SK-N-MC (cell line): ENCODE measurements at places on chromosomes 16 and 17.

DNA sequence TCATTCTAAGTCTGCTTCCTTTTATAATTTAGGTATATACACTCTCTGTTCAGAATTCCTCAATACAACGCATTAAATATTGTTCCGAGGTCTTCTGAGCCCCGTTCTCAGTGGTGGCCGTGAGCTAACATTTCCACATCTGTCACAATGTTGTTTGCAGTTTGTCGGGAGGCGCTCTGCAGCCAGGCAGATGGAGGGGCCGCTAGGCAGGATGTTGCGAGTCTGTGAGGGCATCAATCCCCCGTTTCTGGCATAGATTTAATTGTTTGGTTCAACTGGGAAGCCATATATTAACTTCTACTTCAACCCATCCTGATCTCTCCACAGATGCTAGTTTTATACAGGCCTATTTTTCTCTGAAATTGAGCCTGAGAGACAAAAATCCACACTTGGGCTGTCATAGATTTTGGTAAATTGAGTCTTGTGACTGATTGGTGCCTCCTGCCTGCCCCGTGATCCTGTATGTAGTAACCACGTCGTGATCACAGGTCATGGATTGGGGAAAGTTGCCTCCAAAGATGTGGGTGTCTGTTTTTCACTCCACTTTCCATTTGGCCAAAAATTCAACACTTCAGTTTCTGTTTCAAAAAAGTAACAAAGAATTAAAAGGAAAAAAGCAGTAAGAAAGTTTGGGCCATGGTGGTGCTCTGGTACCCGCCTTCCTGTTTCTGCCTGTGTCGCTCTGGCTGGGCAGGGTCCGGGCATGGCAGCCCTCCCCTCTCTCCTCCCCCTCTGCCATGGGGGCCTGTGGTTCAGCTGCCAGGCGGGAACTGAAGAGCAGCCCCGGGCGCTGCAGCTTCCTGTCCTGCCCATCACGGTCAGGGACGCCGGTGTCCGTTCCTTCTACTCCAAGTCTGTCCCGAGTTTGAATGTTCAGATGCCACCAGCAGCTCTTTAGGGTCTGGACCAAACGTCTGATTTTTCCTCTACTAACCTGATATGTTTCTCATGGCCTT, 41.5 kb downstream of the RPTOR start:
- DNase-seq = no peak

DNA sequence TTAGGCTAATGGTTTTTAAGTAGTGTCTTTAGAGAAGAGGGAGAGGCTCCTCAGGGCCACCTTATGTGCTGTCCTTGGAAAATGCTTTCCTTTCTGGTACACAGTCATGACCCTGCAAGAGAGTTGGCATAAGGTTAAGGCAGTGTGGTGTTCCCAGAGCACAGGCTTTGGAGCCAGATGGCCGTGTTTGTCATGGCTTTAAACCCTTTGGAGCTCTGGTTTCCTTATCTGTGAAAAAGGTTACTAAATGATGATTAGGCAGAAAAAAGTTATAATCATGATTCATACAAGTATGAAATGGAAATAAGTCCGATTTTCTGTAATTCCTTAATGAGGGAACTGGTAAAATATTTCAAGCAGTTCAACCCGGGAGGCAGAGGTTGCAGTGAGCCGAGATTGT, 13.2 kb downstream of the UTP4 start:
- DNase-seq = no peak

DNA sequence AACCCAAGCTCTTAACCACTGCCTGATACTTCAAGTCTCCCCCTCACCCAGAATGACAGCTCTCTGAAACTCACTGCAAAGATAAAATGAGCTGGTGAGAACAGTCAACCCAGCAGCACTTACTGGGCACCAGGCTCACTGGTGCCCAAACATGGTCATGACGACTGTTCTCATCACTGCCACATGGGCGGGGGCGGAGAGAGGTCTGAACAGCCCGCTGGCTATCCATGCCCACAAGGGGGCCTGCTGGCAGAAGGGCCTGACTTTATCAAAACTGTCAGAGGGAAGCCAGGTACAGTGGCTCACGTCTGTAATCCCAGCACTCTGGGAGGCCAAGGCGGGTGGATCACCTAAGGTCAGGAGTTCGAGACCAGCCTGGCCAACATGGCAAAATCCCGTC, 4.0 kb downstream of the MYBBP1A start:
- DNase-seq = no peak

- DNase-seq = no peak
These were observed 11.2 kb downstream of the GALK1 start for GRCh38 chr17:75753514-75754377.

GRCh38 chr17:60941028-60941427, 263.4 kb downstream of the BCAS3 start:
- no peak for DNase-seq

DNA sequence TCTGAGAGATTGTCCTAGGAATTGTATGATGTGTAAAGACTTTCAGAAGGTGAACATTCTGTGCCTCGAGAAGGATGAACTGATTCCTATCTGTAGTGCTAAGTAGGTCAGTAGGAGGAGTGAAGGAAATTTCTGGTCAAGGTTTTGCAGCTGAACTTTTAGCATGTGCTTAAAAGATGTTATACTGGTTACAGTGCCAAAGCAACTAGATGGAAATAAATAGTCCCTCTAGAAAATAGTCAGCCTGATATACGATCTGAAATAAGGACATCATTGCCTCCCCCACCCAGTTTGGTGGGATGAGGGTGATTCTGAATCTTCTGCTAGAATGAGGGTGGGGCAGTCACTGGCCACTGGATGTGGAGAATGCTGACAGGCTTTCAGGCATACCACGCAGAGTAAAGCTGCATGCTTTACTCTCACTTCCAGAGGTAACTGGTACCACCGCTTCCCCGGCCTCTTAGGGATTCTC, 57.2 kb upstream of the VPS4A start:
- no peak for DNase-seq

- DNase-seq = no peak
These were observed 113.7 kb downstream of the IRX5 start for GRCh38 chr16:55044201-55044975.

- DNase-seq = no peak
These were observed 2289.3 kb downstream of the TP53TG3F start for GRCh38 chr16:35748621-35749252.

DNA sequence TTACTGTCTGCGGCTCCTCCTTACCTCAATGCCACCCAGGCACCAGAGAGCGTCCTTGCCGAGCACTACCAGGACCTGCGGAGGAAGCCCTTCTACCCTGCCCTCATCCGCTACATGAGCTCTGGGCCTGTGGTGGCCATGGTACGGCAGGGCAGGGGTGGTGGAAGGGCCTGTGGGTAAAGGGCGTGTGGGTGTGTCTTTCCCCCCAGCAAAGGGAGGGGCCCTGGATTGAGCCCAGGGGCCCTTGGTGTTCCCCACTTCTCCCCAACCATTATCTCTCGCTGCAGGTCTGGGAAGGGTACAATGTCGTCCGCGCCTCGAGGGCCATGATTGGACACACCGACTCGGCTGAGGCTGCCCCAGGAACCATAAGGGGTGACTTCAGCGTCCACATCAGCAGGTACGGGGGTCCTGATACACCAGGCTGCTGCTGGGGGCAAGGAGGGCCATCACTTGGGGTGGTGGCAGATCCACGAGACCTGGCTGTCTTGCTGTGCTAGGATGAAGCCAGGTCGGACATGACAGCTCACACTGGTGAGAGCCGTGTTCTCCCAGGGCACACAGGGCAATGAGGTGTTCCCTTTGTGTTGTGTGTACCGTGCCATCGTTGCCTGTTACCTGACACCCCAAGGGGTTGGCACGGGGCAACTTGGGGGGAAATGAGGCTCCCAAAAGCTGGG, 2.2 kb upstream of the DECR2 start:
- DNase-seq = no peak

DNA sequence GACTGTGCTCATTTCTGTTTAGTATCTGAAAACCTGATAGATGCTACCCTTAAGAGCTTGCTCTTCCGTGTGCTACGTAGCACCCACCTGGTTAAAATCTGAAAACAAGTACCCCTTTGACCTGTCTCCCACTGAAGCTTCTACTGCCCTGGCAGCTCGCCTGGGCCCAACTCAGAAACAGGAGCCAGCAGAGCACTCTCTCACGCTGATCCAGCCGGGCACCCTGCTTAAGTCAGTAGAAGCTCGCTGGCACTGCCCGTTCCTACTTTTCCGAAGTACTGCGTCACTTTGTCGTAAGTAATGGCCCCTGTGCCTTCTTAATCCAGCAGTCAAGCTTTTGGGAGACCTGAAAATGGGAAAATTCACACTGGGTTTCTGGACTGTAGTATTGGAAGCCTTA, 18.9 kb downstream of the NTAN1 start:
- DNase-seq = no peak

DNA sequence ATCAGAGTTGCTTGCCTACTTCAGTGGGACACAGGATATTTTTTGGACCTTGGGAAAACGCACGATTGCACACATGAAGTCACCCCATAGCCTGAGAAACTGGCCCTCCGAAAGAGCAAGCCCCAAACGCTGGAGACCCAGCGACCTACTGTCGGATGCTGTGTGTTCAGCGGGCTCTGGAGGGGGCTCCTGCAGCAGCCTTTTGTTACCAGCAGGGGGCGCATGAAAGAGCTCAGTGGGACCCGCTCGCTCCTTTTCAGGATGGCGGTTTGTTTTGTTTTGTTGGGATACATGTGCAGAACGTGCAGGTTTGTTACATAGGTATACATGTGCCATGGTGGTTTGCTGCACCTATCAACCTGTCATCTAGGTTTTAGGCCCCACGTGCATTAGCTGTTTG, 28.4 kb downstream of the MYH3 start:
- no peak for DNase-seq

DNA sequence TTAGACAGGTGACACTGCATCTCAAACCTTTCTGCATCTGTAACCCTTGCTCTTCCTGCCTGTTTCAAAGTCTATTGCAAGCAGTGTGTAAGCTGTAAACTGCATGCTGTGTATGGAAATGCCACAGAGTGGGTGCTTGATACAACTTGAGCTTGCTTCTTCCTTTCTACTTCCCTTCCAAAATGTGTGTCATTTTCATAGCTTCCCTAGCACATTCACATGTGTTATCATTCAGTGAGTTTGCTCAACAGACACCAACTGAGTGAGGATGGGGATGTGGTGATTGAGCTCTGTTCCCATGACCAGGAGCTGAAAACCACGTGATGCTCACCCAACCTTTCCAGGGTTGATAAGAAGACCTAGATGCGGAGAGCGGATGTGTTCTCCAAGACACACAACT, 111.1 kb downstream of the VAT1L start:
- no peak for DNase-seq

DNA sequence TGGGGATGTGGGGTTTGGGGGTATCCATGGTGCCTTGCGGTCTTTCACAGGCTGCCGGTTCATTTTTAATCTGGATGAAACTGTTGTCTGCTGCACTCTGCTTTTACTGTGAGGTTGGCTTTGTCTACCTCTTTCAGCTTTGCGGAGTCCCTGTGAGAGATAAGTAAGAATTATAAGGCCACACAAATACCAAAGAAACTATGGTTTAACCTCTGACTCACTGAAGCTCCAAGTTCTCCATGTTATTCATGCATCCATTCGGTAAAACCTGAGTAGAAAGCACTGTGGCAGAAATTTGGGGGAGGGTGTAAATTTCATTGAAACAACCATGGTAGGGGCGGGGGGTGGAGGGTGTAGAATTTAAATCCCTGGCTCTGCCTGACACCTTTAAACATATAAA, 30.5 kb downstream of the KIAA0753 start:
- DNase-seq = no peak

DNA sequence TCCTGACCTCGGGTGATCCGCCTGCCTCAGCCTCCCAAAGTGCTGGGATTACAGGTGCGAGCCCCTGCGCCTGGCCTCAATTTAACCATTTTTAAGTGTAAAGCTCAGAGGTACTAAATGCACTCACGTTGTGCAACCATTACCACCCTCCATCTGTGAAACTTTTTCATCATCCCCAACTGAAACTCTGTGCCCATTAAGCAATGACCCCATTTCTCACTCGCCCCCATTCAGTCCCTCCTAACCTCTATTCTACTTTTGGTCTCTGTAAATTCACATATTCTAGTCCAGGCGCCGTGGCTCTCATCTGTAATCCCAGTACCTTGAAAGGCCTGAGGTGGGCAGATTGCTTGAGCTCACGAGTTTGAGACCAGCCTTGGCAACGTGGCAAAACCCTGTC, 8.3 kb upstream of the SPNS3 start:
- DNase-seq = no peak

- no peak for DNase-seq
These were observed 21.4 kb downstream of the NF1 start for GRCh38 chr17:31116167-31116566.

DNA sequence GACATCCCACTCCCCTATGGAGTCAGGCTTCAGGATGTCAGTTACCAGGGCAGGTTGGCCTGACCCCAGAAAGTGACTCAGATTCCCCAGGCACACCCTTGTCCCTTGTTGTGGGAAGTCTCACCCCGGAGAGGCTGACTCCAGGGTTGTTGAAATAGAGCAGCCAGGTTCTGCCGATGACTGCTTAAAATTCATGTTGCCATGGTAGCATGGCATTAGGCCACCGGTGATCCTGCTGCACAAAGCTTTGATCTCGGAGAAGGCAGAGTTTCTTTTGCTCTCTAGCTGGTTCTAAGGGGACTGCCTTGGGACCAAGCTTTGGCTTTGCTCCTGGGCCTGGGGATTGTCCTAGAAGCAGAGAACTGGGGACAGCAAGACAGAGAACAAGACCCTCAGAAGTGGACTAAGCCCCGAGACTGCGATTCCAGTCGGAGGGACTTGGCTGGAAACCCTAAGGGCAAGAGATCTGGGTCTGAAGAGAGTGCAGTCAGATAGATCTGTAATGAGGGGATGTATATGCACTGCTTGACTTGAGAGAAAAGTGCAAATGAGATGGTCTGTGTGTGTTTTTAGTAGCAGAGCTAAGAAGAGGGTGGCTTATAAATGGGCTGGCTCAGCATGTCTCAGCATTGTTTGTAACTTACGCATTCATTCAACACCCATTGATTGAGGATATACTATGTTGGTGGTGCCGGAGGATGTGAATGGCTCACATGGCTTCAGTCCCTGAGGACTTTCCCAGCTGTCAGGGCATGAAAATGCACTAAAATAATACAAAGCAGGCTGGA, 106.9 kb downstream of the RGS9 start:
- no peak for DNase-seq

GRCh38 chr17:81291662-81292061, 3.4 kb downstream of the SLC38A10 start:
- no peak for DNase-seq

- DNase-seq = no peak
These were observed 14.6 kb upstream of the LGALS9 start for GRCh38 chr17:27616414-27616813.

- DNase-seq = no peak
These were observed 108.0 kb downstream of the SKAP1 start for GRCh38 chr17:48322060-48322459.

DNA sequence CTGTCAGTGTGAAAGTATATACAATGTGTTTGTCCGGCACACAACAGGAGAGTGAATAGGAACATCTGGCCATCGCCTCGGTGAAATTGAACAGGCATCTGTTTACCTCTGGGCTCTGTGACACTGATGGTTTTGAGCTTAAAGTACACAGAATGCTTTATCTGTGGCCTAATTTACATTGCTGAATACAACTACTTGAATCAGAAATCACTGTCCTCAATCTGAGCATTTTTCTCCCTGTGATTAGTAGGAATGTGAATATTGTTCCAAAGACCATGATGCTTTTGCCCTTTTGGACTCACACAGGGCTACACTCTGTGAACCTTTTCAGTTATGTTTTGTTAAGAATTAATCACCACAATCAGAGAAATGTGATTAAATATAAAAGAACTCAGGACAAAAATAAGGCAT, 323.0 kb upstream of the TBX2 start:
- no peak for DNase-seq

- DNase-seq = peak; percentile 37
These were observed 335.1 kb downstream of the HS3ST4 start for GRCh38 chr16:26026709-26027450.
